ENCODE measurements at places on chromosomes 4 and X. TPM values are rescaled to one million over a fixed set of nuclear protein-coding genes. Genes with fewer than 3 reads are reported as not detected.
A peak's percentile ranks its signal among the peaks of the same experiment; 100 is the strongest.

DNA sequence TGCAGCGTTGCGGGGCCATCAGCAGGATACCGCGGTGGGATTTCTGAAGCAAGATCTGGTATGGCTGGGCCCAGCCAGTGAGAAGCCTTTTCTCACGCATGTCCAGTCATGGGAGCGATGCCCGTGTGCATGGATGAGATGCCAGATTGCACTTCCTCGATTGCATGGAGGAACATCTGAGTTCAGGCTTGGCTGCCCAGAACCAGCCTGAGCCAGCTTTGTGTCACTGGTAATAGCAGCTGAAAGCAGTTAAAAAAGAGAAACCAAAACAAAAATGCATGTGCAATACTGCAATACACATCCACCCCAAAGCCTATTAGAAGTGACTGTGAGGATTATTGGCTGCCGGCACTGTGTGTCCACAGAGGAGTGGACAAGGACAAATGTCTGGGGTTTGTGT is 59.3 kb downstream of the PSAPL1 start:
- DNase-seq: no peak

FMR1 gene
- 38.7 TPM for total RNA-seq

TKTL1 gene
- total RNA-seq: not detected

- no peak for DNase-seq
Observed at GRCh38 chr4:76571274-76571673, 136.2 kb downstream of the SHROOM3 start.

DNA sequence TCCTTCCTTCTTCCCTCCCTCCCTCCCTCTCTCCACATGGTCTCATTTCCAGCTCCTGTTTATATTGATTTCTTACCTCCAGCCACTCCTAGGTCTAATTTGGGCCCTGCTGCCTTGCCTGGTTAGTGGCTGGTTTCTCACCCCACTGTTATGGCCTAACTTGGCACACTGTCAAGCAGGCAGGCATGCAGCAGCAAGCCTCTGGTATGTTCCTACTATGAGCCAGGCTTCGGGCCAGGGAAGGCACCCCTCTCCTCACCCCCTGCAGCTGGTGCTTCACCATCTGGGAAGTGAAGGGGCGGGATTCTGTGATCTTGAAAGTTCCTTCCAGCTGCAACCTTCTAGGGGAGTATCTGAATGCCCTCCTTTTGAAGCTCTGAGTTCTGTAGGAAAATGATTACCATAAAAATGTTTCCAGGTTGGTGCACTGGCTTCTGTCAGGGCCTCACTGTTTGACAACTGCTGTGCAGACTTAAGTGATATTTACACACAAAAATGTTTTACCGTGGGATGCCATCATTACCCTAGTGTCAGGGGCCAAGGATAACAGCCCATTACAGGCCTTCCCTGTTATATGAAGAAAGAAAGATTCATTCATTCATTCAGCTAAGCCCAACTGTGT is 10.1 kb upstream of the VMA21 start:
- no peak for DNase-seq

DNA sequence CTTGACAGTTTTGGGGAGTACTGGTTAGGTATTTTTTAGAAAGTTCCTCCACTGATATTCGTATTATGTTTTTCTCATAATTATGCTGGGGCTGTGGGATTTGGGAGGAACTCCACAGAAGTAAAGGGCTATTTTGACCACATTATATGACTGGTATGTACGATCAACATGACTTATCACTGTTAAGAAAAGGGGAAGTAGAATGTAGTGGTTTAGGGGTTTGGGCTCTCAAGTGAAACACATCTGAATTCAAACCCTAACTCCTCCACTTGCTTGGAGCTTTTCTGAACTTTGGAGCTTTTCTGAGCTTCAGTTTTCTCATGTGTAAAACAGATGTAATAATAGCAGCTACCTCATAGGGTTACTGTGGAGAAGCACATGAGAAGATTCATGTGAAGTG is 96.4 kb upstream of the C1GALT1C1 start:
- no peak for DNase-seq

GRCh38 chr4:7395645-7396044 is 39.1 kb downstream of the PSAPL1 start:
- DNase-seq: peak; percentile 15

GRCh38 chrX:96424007-96424406 is 260.6 kb upstream of the DIAPH2 start:
- no peak for DNase-seq

SMPX gene
- total RNA-seq: not detected

SUPT20HL2 gene
- not detected for total RNA-seq

- no peak for DNase-seq
Observed at GRCh38 chr4:70382691-70383181, at the start of gene SMR3B. TSS of gene SMR3B (plus strand) at chr4:70383131. CDS start at chr4:70384511, 1,380 bp downstream.

DNA sequence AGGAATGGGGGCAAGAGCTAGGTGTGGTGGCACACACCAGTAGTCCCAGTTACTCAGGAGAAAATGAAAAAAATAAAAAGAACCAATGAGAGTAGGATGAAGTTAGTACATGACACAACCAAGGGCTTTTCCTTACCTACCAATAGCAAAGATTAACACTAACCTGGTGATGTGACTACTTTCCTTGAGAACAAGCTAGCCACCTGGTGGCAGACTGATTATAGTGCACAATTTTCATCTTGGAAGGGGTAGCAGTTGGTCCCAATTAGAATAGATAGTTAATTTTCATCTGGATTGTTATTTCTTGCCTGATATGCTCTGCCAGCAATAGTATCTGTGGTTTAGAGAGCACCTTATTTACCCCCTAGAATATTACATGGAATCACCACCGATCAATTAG is 1216.8 kb upstream of the PABPC4L start:
- no peak for DNase-seq

PGAM4 gene
- total RNA-seq: not detected

SPRY1 gene
- 233 TPM for total RNA-seq

TMEM31 gene
- not detected for total RNA-seq

- DNase-seq: no peak
Observed at GRCh38 chr4:145618210-145618931, 814 bp upstream of the MMAA start.

- no peak for DNase-seq
Observed at GRCh38 chr4:80655662-80656061, 320.1 kb downstream of the CFAP299 start.

ASMT gene
- not detected for total RNA-seq

DNA sequence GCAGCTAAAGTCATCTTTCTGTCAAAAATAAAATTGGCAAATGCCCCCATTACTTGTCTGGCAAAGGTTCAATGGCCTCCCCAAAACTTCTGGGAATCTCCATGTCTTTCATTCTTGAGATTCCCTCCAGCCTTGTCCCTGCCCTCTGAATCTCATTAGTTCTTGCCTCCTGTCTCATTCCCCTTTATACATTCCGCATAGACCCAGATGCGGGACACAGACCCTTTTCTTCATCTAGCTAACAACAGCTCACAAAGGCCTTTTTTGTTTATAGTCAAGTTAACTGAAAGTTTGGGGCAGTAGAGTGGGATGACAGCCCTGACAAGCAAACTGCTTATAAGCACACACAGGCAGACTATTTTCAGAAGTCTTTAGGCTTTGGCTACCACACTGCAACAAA is 306.1 kb upstream of the FAM241A start:
- DNase-seq: no peak

C4orf50 gene
- under 0.01 TPM for total RNA-seq

ZNF157 gene
- total RNA-seq: 0.29 TPM

- DNase-seq: no peak
Observed at GRCh38 chr4:121535351-121535750, 154.5 kb upstream of the QRFPR start.

ADAM29 gene
- total RNA-seq: 0.29 TPM

COL4A6 gene
- 13.9 TPM for total RNA-seq

GRCh38 chrX:8820910-8821527 is 19.8 kb upstream of the FAM9A start:
- no peak for DNase-seq

DNA sequence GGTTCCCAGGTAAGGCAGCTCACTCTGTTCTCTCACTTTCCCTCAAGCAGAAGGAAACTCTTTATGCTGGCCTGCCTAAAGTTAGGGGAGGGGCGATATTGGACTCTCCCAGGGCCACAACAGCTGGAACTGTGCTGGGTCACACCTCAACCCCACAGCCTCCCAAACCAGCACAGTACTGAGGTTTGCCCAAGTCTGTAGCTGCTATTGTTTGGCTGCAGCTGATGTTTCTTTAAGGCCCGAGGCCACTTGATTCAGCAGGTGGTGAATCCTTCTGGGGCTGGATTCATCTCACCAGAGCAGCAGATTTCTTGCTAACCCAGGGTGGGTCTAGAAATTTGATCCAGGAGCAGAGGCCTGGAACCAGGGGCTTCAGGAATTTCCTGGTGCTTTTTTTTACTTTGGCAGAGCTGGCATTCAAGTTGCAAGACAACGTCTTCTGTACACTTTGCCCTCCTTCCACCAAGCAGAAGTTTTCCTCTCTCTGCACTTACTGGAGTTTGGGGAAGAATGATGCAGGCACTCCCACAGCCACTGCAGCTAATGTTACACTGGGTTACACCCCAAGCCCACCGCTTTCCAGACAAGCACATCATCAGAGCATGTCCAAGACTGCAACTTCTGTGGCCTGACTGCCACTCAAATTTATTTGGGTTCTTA is 544.7 kb upstream of the NDST4 start:
- no peak for DNase-seq

GRCh38 chr4:47990145-47990544 is 26.3 kb downstream of the CNGA1 start:
- no peak for DNase-seq

IL13RA2 gene
- total RNA-seq: 0.32 TPM

DNA sequence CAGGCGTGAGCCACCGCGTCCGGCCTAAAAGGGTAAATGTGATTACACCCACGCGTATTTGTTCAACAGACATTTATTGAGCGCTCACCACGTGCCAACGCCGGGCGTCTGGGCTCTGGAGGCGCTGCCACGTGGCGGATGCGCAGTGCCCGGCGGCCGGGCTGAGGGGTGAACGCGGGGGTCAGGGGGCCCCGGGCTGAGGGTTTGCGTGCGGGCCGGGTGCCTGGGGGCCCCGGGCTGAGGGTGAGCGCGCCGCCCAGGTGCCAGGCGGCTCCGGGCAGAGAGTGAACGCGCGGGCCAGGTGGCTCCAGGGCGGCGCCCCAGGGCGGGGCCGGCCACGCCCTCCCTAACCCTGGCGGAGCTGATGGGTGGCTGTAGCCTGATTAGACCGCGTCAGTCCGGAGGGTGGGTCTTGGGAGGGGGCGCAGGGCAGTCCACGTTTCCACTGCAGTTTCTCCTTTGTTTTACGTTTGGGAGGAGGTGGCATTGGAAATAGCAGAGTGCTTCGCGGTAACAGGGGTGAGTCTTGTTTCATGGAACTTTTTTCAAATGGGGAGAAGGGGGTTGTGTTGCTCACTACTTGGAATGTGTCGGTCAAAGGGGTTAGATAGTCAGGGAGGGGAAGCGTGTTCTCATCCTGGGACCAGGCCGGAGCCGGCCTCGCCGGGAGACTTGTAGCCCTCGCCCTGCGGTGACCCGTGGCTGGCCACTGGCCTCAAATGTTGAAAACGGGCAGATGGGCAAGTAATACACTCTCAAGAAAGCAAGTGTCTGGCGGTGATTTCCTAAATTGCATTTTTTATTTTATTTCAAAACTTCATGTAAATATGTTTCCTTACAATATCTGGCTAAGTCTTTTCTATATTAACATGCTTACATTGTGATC is at the start of gene ZFP42:
Gene ZFP42, plus strand, starts transcription at position 450 of the 886 bp plus-strand sequence. CDS start 7,037 bp downstream, outside the sequence.
- DNase-seq: no peak

GRCh38 chrX:12672367-12673106 is 118.7 kb upstream of the PRPS2 start:
- no peak for DNase-seq

Measured in breast epithelium (tissue), 4 donors.